ENCODE measurements at places on chromosomes 12 and 14.

GRCh38 chr14:105006831-105007592 lies 13.9 kb downstream of the CDCA4 start:
- DNase-seq, result no peak

GRCh38 chr12:27822076-27822712 lies 42.2 kb upstream of the MANSC4 start:
- no peak for DNase-seq

GRCh38 chr12:51507178-51507577 lies 82.5 kb downstream of the SLC4A8 start:
- no peak for DNase-seq

DNA sequence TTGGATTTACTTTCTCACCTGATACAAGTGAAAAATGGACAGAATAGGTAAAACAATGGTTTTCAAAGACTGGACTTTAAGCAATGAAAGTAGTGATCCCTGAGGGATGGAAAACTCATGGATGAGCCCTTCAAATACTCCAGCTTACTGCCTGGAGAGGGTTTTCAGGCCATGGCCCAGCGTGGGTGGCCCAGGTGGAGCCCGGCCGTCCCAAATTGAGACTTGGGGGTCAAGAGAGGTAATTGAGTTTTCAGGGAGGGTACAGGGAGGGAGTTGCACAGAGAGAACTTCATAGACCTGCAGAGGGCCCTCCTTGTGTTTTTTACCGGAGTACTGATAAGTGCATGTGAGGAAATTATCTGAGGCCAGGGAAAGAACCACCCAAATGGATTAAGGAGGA lies 37.2 kb downstream of the RAN start:
- DNase-seq, result no peak

DNA sequence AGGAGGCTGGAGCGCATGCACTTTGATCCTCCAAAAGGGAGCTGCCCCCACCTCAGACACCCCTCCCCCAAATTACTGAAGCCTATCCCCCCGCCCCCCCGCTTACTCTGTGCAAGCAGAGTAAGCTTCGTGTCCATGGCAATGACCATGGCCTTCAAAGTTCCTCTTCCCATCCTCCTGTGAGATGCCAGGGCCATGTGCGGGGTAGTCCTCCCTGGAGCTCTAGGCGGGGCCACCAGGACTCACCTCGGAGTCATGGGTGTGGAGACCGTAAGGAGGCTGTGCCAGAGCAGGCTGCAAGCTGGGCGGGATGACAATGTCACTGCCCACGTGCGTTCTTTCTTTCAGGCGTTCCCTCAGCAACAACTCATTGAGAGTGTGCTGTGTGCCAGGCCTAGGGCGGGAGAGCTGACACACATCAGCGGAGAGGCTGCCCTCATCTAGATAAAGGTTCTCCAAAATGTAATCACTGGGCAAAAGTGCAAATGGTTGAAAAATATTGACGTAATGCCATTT lies 66.8 kb downstream of the C14orf132 start:
- DNase-seq, result peak; percentile 63
